ENCODE measurements at places on chromosomes 1 and 21. TPM values are rescaled to one million over a fixed set of nuclear protein-coding genes. Genes with fewer than 3 reads are reported as not detected.

GRCh38 chr1:174680101-174680500 lies 232.3 kb downstream of the GPR52 start:
- no peak for DNase-seq

Gene TATDN3
- 8.6 TPM for total RNA-seq

Gene CACNA1S
- not detected for total RNA-seq

DNA sequence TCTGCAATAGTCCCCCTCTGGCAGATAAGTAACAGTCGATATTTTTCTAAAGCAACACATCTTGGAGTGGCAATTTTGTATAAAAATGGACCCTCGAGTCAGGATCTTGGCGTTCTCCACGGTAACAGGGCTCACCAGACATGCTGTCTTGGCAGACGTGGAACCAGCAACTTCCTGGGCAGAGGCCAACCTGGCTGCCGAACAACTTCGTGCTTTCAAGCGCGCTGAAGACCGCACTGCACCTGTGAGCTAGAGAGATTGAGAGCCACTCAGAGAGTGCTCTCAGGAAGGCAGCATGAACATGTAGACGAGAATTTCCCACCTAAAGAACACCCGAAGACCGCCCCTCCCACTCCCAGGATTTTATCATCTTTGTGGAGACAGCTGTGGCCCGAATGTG lies 7.3 kb downstream of the C1orf174 start:
- DNase-seq, result no peak

DNA sequence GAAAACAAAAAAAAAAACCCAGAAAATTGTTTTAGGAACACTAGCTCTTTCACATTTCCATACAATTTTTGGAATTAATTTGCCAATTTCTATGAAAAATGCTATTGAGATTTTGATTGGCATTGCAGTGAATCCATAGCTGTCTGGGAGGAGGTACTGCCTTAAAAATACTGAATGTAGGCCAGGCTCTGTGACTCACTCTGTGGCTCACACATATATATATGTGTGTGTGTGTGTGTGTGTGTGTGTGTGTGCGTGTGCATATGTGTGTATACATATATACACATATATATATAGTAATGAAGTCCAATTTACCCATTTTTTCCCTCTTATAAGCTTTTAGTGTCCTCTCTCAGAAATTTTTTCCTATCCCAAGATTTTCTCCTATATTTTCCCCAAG lies 214.2 kb upstream of the DMRTA2 start:
- DNase-seq, result no peak

- DNase-seq, result no peak
These were observed 5.7 kb downstream of the DUSP23 start for GRCh38 chr1:159786465-159786864.

DNA sequence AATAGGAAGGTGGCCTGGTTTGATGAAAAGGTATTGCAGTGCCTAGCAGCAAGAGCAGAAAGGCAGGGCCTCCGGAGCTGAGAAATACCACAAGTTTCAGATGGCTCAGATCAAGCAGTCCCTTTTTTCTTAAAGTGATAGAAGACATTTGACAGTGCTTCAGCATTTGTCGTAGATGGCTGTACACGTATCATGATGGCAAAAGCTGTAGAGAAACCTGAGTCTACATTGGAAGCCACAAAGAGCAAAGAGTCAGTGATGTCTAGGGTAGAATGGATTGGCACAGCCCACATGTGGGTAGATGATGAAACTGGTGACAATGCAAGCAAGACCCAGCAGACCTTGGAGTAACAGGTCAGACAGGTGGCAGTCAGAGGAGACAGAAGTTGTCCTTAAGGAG lies 101.3 kb upstream of the ARTN start:
- no peak for DNase-seq

- DNase-seq, result no peak
These were observed 25.0 kb downstream of the EFCAB7 start for GRCh38 chr1:63548303-63548702.

DNA sequence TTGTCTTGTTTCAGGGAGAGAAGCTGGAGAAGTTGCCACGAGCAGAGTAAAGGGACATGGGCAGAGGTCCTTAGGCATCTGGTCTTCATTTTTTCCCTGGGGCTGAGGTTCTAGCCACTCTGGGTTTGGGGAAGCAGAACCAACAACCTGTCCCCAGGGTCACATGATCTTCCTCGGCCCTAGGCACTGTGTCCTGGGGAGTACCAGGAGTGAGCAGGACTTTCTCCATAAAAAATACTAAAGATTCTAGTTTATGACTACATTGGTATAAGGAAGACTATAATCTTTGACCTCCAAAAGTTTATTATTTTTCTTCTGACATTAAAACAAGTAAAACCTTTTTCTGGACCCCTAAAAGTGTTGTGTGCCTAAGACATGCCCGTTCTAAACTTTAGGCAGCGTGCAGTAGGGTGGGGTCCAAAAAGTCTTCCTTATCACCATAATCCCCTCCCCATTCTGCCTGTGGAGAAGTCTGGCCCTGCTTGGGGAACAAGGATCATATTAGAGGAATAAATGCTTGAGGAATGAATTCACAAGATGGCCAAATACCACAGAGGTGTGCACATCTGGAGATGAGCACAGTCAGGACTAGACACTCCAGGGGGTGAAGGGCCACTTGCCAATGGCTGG lies 19.3 kb upstream of the IGSF3 start:
- no peak for DNase-seq

All from dermis microvascular lymphatic vessel endothelial cell (primary cell).